ENCODE measurements at places on chromosomes 2 and 18. TPM values are rescaled to one million over a fixed set of nuclear protein-coding genes. Genes with fewer than 3 reads are reported as not detected.

DNA sequence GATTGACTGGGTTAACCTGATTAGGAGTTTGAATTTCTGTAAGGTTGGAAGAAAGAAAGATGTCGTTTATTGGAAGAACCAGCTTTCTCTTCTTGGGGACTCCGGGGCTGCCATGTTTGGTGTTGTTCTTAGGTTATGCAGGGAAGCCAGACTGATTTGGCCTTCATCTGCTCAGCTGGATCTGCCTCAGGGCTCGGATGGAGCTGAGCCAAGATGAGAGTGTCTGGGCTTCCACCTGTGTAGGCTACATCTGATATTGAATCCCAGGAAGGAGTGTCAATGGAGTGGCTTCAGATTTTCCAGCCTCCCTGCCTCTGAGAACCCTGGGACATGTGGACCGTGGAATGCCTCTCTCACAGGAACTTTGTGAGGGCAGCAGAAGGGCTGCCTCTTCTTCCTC, 126.1 kb downstream of the WDSUB1 start:
- DNase-seq, result no peak

- no peak for DNase-seq
Measured at GRCh38 chr2:231383416-231384108, 11.9 kb upstream of the B3GNT7 start.

DNA sequence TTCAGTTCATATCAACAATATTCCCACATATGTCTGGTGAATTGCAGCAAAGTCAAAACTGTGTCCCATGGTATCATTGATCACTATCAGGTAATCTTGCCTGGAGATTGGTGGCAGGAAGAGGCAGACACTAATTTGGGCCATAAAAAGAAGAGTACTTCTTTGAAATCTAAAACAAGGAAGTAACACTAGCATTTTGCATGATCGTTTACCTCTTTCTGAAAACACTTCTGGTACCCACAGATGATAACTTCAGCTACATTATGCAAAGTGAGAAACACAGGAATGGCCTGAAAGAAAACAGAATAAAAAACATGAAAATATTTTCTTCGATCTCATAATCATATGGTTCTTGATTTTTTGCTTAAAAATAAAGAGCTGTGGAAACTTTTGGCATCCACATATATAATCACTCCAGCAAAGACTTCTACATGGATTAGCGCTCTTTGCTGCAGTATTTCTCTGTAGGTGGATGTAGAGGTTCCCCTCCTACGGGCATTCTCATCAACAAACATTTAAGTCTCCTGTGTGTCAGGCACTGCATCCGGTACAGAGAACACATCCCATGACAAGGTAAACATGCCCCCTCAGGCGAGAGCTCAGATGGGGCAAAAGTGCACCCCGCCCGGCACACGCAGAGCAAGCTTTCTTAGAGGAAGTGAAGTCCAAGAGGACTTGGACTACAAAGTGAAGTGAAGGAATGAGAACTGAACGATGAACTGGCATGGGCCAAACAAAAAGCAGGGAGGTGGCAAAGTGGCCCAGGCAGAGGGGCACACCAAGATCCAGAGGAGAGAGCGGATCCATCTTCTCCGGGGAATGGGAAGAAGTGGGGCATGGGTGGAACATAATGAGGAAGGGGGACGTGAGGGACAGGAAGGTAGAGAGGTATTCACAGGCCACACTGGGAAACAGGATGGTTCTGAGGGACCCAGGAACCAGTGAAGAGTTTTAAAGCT, 68.0 kb upstream of the RIOK3 start:
- no peak for DNase-seq

- DNase-seq, result no peak
Measured at GRCh38 chr18:41887100-41887499, 67.9 kb upstream of the PIK3C3 start.

MBOAT2 gene
- polyA plus RNA-seq, result 71.3 TPM

GRCh38 chr2:231294571-231295362, 96.3 kb downstream of the ARMC9 start:
- no peak for DNase-seq

CAVIN2 gene
- polyA plus RNA-seq, result 41.4 TPM

TBR1 gene
- not detected for polyA plus RNA-seq

IL1RN gene
- polyA plus RNA-seq, result 1.9 TPM

DNA sequence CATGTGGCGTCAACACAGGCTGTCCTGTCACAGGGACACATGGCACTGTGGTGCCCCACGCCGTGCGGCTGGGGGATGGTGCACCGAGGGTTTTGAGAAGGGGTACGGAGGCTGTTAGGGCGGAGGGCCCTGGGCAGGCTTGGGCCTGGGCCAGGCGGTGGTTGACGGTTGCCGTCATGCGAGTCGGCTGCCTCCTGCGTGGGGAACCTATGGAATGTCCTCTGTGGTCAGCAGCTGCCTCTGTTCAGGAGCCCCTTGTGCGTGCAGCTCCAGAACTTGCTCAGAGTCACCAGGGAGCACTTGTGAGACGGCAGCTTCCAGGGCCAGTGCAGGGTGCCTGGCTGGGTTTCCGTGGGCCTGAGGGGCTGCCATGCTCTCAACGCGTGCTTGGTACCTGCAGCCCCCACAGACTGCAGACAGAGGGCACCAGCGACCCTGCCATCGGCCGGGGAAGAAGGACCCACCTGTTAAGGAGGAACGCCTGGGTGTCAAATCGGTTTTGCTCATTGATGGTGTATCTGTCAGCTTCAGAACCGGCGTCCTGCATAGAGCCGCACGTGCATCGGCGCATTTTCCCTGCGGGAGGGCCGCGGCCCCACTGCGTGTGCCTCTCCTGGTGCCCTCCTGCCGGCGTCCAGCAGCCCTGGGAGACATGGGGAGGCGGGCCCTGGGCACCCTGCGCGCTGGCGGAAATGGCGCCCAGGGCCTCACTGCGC, 10.0 kb upstream of the D2HGDH start:
- DNase-seq, result no peak

MROH2A gene
- not detected for polyA plus RNA-seq

DNA sequence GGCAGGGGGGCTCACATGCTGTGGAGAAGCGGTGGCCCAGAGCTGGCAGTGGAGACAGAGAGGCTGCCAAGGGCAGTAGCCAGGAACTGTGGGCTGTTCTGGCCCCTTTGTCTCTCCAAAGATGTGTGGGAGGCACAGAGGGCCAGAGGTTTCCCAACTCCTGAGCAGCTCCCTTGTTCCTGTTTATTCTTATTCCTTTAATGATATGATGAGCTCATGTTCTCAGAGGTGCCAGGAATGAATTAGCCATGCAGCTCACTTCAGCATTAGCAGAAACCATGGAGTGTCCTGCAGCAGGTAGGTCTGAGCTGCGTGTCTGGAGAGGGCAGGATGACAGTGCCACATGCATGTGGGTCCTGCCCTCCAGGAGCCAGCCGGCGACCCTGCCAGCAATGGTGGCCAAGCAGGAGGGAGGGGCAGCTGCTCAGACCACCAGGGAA, 77.9 kb upstream of the FZD7 start:
- DNase-seq, result no peak

DHRS9 gene
- polyA plus RNA-seq, result 3.0 TPM

LOXL3 gene
- 7.8 TPM for polyA plus RNA-seq

- DNase-seq, result no peak
Measured at GRCh38 chr2:204505488-204505887, 39.8 kb upstream of the PARD3B start.

GRCh38 chr2:203928849-203929248, 7.7 kb upstream of the ICOS start:
- no peak for DNase-seq

DNA sequence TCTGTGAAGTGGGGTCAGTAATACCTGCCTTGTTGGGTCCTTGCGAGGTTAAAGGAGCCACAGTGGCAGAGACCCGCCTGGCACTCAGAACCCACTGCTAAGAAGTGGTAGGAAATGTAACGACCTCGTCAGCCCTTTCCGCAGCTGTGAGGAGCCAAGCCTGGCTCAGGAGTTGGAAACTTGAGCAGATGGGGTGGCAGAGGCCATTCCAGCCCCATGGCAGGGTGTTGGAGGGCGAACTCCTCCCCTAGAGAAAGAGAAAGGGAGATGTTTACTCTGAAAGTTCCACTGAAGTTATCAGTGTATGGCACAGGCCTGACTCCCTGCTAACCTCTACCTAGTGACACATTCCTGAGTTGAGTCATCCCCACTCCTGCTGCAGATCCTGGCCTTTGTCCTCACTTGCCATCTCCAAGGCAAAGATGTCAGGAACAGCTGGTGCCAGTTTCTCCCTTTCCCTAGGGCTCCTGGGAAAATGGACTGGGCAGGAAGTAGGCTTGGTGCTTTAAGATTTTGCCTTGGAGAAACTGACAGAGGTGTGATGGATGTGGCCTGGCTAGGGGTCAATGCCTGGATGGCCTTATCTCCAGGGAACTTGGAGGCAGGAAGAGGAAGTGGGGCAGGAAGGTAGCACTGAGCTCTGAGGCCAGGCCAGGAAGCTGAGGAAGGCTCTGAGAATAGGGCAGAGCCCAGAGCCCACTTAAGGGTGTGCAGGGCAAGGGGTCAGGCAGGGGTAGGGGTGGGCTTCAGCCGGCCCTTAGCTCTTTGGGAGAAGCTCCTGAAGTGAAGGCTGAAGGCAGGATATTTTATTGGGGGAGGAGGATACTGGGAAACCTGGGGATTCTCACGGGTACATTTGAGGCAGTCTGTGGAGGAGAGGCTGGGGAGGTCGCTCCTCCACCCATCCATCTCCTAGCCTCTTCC, 888 bp downstream of the VAMP5 start:
- DNase-seq, result no peak

NDC80 gene
- polyA plus RNA-seq, result 8.9 TPM

ZAP70 gene
- polyA plus RNA-seq, result 3.6 TPM

DNA sequence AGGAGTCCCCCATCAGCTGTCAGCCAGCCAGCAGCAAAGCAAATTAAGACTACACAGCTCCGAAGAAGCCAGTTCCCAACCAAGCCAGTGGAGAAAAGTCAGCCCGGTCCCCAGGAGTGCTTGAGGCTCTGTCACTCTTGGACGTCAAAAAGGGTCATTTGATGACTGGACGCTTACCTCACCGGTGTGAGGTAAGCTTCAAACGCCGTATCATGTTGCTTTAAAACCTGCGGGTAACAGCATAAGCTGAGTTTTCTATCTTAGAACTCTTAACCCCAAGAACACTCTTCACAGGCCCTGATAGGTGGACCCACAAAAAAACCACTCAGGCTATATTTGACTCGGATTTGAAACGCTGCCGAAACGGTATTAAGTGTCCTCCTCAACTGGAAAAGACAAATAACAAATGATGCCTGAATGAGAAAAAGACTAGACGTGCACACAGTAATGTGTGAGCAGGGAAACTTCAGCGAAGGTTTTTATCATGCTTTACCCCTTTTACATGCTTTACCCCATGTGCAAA, 682 bp upstream of the LNPK start:
- DNase-seq, result peak; percentile 39

- no peak for DNase-seq
Measured at GRCh38 chr2:97844311-97844859, 131.0 kb downstream of the ZAP70 start.

DLX1 gene
- not detected for polyA plus RNA-seq

LAMA3 gene
- polyA plus RNA-seq, result 3.1 TPM

SLC38A11 gene
- 0.15 TPM for polyA plus RNA-seq

DNA sequence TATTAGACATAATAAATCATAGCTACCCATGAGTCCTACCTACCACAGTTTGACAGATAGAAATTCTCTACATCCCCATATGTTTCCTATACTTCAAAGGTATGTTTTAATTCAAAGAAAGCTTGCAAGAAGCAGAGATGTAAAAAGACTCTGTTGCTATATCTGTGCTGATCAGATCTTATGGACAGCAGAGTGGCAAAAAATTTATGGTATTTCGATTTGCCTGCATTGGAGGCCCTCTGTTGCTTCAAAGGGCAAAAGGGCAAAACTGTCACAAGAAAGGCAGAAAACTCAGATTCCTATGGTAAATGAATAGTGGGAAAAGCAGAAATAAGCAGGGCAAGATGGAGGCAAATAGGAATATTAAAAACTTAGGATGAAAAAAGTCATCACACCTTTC, 447.8 kb upstream of the SPHKAP start:
- no peak for DNase-seq

DNA sequence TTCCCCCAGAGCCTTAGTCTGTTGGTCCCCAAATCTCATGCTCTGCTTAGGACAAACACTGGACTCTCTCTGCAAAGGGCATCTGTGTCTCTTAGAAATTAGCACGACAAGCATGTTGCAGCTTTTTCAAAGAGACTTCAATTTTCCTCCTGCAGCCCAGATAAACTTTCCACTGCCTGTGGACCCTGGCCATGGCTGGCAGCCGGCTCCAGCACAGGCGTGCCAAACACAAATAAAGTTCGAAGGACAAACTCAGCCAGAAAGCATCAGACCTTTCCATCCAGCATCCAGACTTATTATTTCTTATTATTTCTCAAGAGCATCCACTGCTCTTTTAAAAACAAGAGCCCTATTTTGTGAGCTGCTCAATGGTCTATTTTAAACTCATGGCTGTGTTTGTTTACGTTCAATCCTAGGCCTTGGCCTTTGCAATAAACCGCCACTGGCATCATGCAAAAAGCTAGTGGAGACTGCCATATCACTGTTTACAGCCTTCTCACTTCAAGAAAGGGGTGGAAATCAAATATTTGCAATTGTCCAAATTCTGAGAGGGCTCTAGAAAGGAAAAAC, 300.8 kb downstream of the BCL11A start:
- peak; percentile 49 for DNase-seq

DNA sequence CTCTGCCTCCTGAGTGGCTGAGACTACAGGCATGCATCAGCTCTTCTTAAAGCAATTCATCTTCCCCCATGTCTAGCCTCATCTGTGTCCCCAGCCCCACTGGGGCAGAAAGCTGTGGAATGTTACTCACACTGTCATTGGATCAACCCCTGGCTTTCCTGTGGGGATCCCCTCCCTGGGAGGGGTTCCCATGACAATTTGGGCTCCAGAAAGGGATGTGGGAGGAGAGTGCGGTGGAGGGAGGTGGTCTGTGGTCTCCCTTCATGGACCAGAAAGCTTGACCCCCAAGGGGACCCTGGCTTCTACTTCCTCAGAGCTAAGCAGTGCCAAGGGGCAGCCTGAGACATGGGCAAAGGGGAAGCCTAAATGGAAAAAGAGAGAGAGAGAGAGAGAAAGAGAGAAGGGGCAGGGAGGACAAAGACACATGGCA, 1.3 kb downstream of the NGEF start:
- DNase-seq, result no peak

DNA sequence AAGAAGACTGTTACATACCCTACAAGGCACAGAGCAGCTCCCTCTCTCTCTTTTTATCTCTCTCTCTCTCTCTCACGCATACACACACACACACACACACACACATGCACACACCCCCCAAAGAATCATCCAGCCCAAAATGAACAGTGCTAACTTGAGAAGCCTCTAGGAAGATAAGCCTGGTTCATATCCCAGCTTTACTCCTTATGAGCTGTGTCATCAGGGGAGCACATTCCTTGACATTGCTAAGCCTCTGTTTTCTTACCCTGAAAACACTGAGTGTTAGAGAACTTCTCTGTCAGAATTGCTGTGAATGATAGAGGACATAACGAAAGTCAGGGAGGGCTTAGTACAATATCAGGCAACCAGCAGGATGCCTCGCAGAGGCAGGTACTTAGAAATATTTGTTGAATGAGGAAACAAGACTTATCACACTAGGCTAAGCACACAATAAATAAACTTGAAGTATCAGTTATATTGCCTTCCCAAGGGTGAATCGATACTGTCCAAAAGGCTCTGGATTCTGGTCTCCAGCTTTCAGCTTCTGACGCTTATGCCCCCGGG, 725.6 kb upstream of the ID2 start:
- DNase-seq, result no peak

All from hindlimb muscle (tissue), 1 donor.